NK-92 treated with Interleukin-12 subunit alpha and Interleukin-12 subunit beta, amount 100 ng/mL, for 24 hours (cell line): ENCODE measurements at places on chromosomes 7 and 10.

GRCh38 chr10:71881647-71882355, 30.8 kb upstream of the PSAP start:
- DNase-seq, result no peak

DNA sequence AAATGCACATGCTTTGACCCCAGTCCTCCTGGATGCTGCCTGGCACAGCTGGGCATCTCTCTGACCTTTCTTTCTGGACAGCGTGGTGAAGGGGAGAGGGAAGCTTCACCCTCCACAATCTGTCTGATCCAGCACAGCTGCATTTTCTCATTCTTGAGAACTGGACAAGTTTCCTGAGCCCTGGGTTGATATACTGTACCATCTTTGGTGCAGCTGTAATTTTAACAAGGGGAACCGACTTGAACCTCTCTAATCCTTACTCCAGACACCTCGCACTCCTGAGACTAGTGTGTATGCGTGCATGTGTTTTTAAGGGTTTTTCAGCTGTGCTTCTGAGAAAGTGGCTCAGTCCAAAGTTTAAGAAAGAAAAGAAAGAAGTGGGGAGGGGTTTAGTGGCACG, 655.7 kb downstream of the INHBA start:
- DNase-seq, result no peak

DNA sequence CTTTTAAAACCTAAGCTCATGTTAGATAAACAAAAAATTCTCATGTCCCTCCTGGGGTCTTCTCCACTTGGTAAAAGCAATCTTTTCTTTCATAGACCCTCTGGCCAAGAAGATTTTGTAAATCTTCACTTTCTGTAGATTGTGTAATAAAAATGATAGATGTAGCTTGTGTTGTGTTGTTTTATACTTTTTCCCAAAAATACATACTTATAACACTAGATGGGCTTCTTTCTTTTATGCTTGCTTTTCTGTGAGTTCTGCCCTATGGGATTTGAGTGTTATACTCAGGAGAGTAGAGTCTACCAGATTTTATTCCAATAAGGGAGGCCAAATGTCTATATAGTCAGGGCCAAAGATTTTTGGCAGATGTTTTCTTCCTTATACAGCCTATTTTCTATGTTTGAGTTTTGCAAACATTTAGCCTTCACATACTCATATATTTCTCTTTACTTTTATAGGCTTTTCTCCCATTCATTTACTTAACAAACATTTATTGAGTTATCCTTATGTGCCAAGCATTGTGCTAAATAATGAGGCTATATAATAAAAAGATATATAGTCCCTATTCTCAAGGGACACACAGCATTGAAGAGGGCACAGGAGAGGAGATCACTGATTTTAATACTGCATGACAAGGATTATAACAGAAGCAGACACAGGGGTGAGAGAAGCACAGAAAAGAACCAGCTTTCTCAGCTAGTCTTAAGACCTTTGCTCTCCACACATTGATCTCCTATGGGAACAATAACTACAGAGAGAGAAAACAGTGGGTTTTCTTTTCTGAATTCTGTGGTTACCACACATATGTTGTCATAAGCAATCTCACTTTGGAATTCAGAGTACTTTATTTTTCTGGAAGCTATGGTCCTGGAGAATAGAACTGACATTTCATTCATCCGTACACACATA, 58.0 kb upstream of the PNLIP start:
- no peak for DNase-seq

DNA sequence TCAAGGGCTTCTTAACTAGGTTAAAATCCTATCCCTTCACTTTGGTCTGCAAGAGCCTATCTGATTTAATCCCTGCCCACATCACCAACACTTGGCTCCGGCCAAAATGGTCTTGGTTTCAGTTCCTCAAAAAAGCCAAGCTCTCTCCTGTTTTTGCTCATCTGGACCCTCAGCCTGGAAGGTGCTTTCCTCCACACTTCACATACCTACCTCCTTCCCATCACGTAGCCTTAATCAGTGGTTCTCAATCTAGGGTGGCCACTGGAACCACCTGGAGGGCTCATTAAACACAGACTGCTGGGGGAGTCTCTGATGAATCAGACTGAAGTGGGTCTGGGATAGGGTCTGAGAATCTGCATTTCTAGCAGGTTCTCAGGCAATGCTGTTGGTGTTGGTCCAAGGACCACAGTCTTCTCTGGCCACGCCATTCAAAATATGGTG, 227.0 kb upstream of the AOAH start:
- no peak for DNase-seq

DNA sequence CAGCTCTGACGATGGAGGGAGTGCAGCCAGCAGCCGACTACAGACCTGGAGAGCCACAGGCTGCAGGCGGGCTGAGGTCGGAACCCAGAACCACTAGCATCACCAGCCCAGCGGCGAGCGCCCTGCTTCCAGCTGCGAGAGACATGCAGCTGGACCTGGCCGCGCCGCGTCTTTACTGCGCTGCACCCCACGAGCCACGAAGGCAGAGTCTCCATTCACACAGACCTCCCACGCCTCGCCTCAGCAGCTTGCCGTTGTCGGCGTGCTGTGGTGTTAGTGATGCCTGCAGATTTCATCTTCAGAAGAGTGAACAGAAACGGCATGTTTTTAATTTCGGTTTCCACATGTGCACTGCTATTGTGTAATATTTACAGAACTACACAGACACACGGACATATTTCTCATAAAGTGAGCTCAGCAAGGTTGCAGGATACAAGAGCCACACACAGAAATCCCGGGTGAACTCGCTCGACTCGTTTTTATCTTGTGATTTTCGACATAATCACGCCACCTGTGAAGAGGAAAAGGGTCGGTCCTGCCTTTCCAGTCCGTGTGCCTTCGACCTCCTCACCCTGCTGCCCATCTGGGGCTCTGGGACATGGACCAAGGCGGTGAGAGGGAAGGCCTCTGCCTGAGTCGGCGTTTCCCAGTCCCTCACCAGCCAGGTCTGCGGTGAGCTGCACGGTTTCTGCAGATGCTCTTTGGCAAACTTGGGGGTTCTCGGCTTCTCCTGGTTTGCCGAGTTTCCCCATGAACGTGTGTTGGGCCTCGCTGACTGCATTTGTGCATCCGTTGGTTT, 252.2 kb downstream of the ELFN1 start:
- DNase-seq, result no peak
